ENCODE measurements at places on chromosomes 6 and 20. TPM values are rescaled to one million over a fixed set of nuclear protein-coding genes. Genes with fewer than 3 reads are reported as not detected.
A peak's percentile ranks its signal among the peaks of the same experiment; 100 is the strongest.

- no peak for DNase-seq
Observed at GRCh38 chr6:150195996-150196417, 53.2 kb downstream of the PPP1R14C start.

DNA sequence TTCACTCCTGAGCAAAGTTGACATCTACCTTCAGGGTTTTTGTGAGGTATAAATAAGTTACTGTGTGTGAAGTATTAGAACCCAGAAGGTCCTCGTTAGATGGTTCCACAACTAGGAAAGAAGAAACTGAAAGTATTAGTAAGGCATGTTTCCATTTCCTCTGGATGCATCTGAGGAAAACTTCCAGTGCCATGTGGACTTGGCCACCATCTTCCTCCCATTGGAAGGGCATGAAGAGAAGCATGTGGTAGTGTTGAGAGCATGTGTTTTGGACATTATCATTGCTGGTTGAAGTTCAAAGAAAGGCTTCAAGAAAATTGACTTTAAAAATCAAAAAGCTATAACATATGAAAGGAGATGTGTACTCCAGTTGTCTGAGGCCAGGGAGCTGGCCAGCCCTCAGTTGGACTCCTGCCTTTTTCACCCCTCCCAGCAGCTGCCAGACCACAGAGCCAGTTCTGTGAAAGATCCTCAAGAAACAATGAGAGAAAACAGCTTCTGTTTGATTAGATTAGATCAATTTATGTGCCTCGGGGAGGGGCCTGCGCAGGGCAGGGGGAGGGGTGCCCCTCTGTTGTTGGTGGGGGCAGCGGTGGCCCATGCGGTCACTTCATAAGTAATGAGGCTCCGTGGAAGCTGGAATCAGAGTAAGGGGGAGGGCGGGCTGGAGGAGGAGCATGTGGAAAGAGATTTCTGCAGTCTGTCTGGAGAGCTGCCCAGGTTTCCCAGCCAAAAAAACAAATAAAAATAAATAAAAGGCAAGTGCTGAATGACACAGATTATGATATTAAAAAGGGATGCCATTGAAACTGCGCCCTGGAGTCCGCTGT is 154.0 kb downstream of the JARID2 start:
- DNase-seq: peak; percentile 69

Gene CD24
- total RNA-seq: 392 TPM

Gene TREM2
- total RNA-seq: not detected

Gene EYS
- total RNA-seq: 0.47 TPM

DNA sequence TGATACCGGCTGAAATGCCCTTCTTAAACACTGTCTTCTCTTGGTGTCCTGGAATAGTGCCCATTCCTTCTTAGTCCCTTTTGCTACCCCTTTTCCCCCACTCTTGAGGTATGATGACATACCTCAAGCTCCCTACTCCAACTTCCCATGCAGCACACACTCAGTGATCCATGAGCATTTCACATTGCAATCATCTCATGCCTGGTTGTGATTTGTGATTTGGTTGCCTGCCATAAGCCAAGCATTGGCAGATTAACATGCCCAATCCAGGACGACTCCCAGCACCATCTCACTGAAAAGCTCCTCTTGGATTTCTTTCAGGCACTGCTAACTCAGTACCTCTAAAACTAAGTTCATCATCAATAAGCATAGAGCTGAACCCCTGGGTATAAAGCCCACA is 14.7 kb upstream of the PTPRA start:
- DNase-seq: no peak

Gene MROH8
- 2.8 TPM for total RNA-seq

- no peak for DNase-seq
Observed at GRCh38 chr6:83928286-83928685, 68.8 kb downstream of the CYB5R4 start.

DNA sequence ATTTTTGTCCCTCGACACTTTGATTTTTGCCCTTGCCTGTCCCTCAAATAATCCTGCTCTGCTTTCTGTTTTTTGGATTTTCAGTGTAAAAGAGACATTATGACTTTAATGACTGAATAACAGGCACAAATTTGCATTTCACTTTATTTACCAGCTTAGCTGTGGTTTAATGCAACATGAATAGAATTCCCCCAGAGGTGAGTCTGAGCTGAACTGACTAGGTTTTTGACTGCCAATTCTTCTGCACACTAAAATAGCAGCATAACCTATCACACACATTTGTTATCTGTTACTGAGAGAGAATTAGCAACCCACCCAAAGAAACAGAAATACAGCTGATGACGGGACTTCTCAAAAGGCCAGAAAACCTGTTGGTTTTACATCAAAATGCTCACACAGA is 3.9 kb upstream of the RBM24 start:
- no peak for DNase-seq

- no peak for DNase-seq
Observed at GRCh38 chr6:110484321-110484720, 7.9 kb upstream of the SLC22A16 start.

Gene FAM217A
- total RNA-seq: not detected

DNA sequence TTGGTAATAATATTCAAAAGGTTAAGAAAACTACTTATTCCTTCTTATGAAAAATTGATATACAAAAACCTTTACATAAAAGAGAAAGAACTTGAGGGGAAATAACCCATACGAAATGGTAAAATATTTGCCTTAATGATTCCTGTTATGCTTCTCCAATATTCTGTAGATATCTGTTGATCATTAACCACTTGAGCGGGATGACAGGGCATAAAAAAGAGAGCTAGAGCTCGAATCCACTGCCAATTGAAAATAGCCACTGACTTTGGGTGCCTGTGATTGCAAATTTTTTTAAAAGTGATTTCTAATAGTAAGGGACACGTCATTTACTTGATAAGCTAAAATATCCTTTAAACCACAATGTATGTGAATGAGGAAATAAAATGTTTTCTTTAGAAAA is 188.1 kb downstream of the MOXD1 start:
- DNase-seq: no peak

Gene NEURL2
- 4.9 TPM for total RNA-seq

Gene BPIFB2
- not detected for total RNA-seq

DNA sequence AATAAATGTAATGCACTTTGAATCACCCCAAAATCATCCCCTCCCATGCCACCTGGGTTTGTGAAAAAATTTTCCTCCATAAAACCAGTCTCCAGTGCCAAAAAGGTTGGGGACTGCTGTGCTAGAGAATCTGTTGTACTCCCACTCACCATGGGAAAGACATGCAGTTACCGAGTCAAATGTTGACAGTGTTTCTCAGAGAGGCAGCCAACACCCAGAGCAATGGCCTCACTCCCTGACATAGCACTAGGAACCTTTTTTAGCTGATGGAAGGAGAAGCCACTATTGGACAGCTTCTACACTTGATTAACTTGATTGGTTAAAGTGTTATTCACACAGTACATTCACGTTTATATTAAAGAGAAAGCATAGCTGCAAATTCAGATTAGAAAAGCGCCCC is 59.8 kb upstream of the MANEA start:
- no peak for DNase-seq

Gene IDH3B
- total RNA-seq: 89.9 TPM

- no peak for DNase-seq
Observed at GRCh38 chr20:17645010-17645409, 37.0 kb downstream of the RRBP1 start.

DNA sequence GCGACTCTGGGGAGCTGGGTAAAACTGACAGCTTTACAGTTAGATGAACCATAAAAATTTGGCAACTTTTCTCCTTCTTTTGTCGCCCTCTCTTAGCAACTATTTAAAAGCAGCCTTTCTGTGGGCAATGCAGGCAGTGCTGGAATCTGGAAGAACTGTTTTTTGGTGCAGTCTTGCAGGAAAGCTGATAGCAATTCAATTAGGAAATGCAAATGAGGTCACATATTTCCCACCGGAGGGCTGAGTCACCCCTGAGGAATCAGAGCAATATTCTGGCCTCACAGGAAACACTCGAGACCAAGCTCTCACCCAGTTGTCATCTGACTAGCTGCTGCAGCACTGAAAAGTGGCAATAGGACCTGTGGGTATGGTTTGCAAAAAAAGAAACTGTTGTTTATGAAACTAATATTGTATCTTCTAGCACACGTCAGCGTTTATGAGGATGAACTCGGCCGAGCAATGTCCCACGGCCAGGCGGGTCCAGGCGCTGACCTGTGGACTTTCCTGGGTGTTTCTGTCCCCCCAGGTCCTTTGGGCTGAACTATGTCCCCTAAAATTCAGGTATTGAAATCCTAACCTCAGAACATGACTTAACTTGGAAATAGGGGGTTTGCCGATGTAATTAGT is 312.3 kb downstream of the TAF4 start:
- DNase-seq: peak; percentile 65

Gene CCN5
- not detected for total RNA-seq

Gene PPP1R16B
- total RNA-seq: 15.3 TPM

- DNase-seq: peak; percentile 77
Observed at GRCh38 chr6:137494988-137495702, 951 bp upstream of the OLIG3 start.

- no peak for DNase-seq
Observed at GRCh38 chr6:91490671-91491301, 903.9 kb upstream of the MAP3K7 start.

DNA sequence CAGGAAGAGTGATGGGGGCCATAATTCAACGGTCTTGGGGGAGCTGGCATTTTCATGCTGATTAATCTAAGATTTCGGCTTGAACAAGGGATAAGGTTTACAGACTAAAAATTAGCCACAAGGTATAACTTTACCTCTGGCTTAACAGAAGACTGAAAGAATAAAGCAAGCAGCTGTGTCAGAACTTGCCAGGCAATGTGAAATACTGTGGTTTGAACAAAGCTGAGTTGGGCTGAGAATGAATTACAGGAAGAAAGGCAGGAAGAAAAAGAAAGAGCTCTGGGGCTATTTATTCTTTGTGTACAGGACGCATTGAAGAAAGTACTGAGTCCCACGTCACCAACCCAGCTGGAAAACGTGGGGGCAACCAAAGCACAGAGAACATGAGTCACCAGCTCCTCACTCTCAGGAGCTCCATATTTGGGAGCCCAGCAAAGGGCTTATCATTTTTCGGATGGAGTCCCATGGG is 121.5 kb upstream of the NEDD9 start:
- DNase-seq: peak; percentile 16

DNA sequence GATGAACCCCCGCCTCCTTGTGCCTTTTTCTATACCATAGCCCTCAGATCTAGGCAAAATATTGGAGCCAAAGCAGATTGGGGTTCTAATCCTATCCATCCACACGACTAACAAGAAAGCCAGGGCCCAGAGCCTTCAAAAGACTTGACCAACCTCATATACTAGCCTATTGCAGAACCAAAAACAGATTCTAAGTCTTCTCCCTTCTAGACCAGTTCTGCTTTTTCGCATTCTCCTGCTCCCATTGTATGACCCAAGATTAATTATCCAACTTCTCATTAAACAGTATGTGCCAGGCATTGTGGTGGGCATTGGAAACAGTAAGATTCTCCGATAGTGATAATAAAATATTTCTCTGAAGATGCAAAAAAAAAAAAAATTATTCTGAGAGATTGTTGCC is 113.7 kb upstream of the JARID2 start:
- DNase-seq: no peak

DNA sequence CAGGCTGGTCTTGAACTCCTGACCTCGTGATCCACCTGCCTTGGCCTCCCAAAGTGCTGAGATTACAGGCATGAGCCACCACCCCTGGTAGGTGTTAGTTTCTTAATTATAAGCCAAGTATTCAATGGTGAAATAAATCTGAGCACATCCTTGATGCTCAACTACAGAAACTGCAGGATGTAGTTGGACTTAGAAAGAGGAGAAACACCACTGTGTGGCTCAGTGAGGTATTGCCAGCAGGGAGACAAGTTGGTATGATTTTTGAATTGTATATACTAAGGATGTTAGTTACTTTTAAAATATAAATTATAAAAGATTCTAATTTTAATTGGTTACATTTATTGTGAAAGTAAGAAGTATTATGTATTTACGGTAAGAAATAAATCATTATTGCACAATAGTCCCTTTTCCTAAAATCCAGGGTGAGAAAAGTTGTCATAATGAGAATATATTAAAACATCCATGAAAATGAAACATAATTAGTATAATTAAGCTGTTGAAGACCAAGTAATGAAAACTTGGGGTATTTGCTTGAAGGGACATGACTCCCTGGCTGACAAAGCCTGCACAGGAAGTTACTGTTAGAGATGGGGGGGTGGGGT is 17.6 kb downstream of the SLC18B1 start:
- DNase-seq: peak; percentile 45

Gene UNC93A
- 4.9 TPM for total RNA-seq

Gene FAM50B
- total RNA-seq: 2.8 TPM

GRCh38 chr6:15257357-15258132 is 11.7 kb downstream of the JARID2 start:
- no peak for DNase-seq

DNA sequence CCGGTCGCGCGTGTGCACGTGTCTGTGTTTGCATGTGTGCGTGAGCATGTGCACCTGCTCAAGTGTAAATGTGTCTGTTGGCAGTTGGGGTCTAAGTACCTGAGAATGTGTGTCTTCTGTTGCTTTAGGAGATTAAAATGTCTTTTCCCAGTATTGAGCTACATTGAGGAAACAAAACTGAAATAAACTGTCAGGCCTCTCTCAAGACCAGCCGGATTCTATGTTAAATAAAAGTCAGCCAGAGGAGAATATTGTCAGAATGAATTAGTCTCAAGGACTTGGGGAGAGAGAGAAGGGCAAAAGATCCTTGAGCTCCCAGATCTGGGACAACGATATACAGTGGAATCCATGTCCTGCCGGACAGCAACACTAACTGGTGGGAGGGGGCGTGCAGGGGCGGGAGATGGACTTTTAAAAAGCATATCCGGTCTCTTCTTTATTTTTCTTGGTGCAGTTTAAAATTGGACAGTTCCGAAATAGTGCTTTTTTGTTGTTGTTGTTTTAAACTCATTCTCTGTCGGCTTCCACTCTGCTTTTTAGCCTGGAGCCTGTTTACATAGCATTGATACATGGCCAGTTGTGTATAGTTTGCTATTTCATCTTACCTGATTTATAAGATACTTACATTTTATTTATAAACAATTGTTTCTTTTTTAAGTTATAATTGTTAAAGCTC is 3.3 kb upstream of the TBX18 start:
- no peak for DNase-seq

- no peak for DNase-seq
Observed at GRCh38 chr20:49405062-49405683, 77.3 kb downstream of the KCNB1 start.

Gene SYCP2L
- 6.0 TPM for total RNA-seq

- DNase-seq: no peak
Observed at GRCh38 chr20:1881240-1881835, 13.9 kb upstream of the SIRPA start.

Gene COL21A1
- 0.46 TPM for total RNA-seq

- DNase-seq: no peak
Observed at GRCh38 chr6:69084746-69085335, 449.8 kb downstream of the ADGRB3 start.

DNA sequence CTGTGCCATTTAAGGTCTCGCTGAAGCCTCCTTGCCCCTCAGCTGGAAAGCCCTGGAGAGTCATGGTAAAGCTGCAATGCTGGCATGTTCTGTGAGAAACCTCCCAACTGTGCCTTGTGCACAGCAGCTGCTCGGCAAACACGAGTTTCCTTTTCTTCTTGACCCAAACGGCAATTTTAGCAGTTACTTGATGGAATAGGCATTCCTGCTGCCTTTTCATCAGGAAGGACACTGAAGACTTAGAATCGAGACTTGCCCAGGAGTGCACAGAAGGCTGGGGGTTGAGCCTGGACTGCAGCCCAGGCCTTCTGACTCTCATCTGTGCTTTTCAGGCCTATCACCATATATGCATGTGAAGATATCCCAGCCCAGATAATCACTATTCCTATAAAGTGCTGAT is 28.7 kb upstream of the CLDN20 start:
- DNase-seq: no peak

Gene HLA-DOA
- 10.6 TPM for total RNA-seq

- peak; percentile 44 for DNase-seq
Observed at GRCh38 chr6:158030380-158031300, 49.0 kb downstream of the SYNJ2 start.

GRCh38 chr6:109242925-109243324 is 139.3 kb downstream of the CD164 start:
- DNase-seq: no peak

Data from endodermal cell (in vitro differentiated cells).